Lower lobe of right lung (tissue), 2 donors: ENCODE measurements at places on chromosomes 5 and 9.

DNA sequence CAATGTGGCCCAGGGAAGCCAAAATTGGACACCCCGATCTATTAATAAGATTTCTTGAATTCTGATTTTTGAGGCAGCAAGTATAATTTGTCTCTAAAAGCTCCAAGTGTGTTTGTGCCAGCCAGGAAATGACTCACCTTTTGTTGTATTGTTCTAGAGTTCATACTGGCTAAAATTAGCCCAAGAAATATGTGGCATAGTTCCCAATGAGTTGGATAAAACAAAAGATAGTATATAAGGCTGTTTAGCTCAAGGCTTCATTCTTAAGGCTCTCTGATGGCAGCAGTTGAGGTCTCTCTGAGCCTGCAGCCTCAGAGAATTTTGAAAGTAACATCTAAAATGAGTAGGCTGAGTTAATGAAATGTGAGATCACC, 21.6 kb downstream of the HMGXB3 start:
- no peak for DNase-seq
- H3K4me3 ChIP-seq: no peak overlapping the region
- peak overlapping the region; percentile 53 for H3K27ac ChIP-seq

DNA sequence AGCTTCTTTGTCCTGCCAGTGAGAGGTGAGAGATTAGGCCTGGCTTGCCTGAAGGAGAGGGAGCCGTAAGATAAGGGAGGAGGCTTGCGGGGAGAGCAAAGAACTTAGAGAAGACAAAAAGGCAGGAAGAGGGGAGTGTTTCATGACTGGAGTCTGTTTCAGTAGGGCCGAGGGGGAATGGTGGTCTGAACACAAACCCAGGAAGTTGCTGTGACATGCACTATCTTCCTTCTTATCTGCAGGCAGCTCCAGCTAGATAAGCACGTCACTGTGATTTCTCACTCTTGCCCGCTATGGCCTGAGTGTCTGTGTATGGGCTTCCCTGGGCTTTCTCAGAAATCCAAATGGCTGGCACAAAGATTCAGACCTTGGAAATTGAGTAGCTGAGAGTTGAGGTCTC, 307.5 kb upstream of the CLINT1 start:
- no peak overlapping the region for H3K27ac ChIP-seq
- no peak overlapping the region for H3K4me3 ChIP-seq
- no peaks in the 10 kb centered on the region for H3K27me3 ChIP-seq
- no peak for DNase-seq
- H3K36me3 ChIP-seq: no peaks in the 10 kb centered on the region

DNA sequence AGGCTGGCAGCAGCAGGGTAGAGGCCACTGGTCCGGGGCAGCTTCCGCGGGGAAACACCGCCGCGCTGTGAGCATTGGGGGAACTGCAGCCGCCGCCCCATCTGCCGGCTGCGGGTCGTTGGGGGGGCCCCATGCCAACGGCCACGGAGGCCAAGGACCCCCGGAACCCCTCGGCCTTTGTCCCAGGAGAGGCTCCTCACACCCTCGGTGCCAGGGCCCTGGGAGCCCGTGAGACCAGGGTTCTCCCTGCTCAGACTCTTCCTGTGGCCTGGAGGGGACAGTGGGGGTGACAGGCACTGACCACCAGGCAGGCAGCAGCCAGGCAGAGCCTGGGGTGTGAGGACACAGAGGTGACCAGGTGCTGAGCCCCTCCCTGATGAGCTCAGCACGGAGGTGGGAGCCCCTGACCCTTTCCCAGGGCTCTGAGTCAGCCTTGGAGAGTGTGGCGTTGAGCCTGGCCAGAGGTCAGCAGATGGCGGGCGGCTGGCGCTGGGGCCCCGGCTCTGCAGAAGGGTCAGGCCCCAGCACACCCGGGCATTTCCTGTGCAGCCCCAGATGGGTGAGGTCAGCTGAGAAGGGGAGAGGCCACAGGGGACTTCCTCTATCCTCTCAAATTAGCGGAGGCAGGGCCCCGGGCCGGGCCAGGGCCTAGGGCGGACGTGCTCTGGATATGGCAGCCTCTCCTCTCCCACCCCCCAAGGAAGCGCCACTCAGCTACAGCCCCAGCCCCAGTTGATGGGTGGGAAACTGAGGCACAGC, 17.9 kb upstream of the EGFL7 start:
- H3K27me3 ChIP-seq: no peaks in the 10 kb centered on the region
- peak overlapping the region; percentile 89 for H3K27ac ChIP-seq
- H3K4me3 ChIP-seq: peak overlapping the region; percentile 51
- H3K36me3 ChIP-seq: no peaks in the 10 kb centered on the region
- peak; percentile 90 for DNase-seq
- peaks cover 50% of the 10 kb centered on the region for H3K4me1 ChIP-seq

DNA sequence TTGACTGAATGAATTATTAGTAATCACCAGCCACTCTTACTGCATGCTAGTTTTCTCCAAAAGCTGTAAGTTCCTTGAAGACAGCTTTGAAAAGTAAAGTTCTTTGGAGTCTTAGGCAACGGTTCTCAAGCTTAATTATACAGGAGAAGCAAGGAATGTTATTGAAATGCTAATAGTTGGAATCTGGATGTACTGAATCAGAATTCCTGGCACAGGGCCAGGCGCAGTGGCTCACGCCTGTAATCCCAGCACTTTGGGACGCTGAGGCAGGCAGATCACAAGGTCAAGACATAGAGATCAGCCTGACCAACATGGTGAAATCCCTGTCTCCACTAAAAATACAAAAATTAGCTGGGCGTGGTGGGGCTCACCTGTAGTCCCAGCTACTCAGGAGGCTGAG, 33.4 kb downstream of the GRIA1 start:
- no peaks in the 10 kb centered on the region for H3K27me3 ChIP-seq
- H3K4me3 ChIP-seq: no peak overlapping the region
- DNase-seq: no peak
- H3K36me3 ChIP-seq: no peaks in the 10 kb centered on the region

- H3K27ac ChIP-seq: no peak overlapping the region
- H3K4me1 ChIP-seq: no peaks in the 10 kb centered on the region
- H3K27me3 ChIP-seq: no peaks in the 10 kb centered on the region
- H3K36me3 ChIP-seq: no peaks in the 10 kb centered on the region
- no peak overlapping the region for H3K4me3 ChIP-seq
- DNase-seq: no peak
These were observed 400.0 kb upstream of the SLC24A2 start for GRCh38 chr9:20188616-20189369.
